ENCODE measurements at places on chromosomes 6 and 20. TPM values are rescaled to one million over a fixed set of nuclear protein-coding genes. Genes with fewer than 3 reads are reported as not detected.

DNA sequence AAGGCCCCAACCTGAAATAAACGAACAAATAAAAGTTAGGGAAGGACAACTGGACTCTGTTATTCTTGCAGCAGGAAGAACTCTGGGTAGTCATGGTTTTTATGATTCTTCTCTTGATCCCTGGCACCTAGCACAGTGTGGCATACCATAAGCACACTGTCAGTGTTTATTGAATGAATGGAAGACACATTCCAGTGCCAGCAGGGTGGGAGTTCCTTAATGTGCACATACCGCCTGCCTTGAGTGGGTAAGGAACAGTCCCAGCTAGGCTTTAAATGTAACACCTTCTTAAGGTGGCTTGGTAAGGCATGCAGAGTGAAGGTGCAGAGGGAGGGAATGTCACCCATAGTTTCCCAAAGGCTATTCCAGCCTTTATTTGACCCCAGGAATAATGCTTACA is 162.9 kb upstream of the CEP162 start:
- no peak for DNase-seq

DNA sequence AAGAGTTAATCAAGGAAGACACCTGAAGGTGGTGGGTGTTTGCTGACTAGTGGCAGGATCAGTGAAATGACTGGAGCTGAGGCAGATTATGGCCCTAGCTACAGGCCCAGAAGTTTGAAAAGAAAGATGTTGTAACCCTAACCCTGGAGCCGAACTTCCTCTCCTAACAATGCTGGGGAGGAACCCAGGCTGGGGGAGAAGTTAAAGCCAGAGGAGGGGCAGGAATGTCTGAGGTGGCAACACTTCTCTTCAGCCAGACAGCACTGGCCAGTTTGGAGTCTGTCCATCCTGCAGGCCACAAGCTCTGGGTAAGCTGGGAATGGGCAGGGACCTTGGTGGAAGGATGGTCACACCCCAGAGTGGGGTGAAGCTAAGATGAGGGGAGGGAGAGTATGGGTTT is at the start of gene LST1:
Gene LST1 (plus strand): TSS at position 270 of the 400 bp plus-strand sequence. CDS start 1,023 bp downstream, outside the sequence.
- no peak for DNase-seq

GRCh38 chr20:24816431-24816830 is 132.6 kb upstream of the CST7 start:
- DNase-seq = no peak

GRCh38 chr20:47629907-47630306 is 128.2 kb downstream of the NCOA3 start:
- no peak for DNase-seq

BTBD3 gene
- polyA plus RNA-seq = 58.2 TPM

- DNase-seq = no peak
These were observed 178.1 kb upstream of the TCF21 start for GRCh38 chr6:133710826-133711225.

GRCh38 chr6:39088331-39088730 is 26.7 kb downstream of the SAYSD1 start:
- DNase-seq = peak; percentile 32

- DNase-seq = no peak
These were observed 15.8 kb upstream of the CYP24A1 start for GRCh38 chr20:54189630-54190029.

- DNase-seq = peak; percentile 67
These were observed 79.7 kb upstream of the MBOAT1 start for GRCh38 chr6:20291764-20292580.

DNA sequence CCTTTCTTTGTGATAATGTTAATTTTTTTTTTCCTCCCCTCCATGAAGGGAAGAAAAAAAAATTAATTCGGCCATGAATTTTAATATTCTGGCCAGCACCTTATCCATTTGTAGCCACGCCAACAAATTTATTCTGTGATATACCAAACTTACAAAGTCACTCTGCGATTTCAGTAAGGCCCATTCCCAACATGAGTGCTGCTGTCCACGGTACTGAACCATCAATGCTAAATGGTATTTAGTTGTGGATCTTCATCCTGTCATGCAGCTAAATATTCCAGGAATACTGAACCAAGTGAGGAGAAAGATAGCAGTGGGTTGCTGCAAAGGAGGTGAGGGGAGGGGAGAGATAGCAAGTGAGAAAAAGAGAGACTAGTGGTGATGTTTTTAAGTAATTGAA is 19.5 kb upstream of the RSPH4A start:
- DNase-seq = peak; percentile 19

DCBLD1 gene
- 10.9 TPM for polyA plus RNA-seq

GRCh38 chr20:37518059-37518458 is 3.0 kb upstream of the NNAT start:
- DNase-seq = no peak

- DNase-seq = no peak
These were observed 224.9 kb upstream of the QKI start for GRCh38 chr6:163189609-163190008.

DNA sequence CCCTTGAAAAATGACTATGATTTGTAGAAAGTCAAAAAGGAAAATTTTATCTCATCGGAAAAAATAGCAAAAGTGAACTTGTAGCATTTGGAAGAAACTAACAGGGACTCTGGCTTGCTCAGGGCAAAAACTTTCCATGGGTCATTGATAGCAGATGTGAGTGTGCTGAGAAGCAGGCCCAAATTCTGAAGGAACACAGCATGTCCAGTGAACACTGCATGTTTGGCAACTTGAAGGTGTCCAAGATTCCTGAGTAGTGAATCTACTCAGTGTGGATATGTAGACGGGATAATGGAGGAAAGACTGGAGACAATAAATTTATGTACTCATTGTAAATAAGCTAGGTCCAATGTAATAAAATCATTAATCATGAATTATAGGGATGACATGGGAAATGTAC is 8.2 kb downstream of the SLC17A2 start:
- DNase-seq = no peak

- no peak for DNase-seq
These were observed 42.3 kb downstream of the IL20RA start for GRCh38 chr6:137002505-137002904.

DNA sequence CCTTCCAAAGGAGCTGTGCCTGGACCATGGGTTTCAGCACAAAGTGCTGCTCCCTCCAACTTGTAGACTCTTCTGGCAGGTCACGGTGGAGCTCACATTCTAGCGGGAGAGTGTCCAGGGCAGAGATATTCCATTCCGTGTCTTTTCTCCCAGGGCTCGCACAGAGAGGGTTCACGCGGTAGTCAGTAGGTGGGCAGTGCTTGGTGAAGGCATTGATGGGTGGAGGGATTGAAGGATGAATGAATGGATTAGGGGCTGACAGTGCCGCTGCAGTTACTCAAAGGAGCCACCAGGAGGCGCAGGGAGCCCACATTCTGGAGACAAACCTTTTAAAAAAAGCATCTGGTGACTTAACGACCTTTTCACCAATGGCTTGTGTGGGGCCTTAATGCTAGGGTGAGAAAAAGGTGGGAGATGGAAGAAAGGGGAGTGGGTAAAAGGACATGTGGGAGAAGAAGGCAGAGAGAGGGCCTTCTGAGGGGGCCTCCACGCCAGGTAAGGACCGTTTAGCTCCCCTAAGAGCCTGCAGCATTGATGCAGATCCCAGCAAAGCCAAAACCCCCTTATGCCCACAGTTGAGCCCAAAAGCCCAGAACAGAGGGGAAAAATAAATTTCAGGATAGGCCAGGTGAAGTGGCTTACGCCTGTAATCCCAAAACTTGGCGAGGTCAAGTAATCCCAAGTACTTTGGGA is 17.5 kb upstream of the FAM110A start:
- no peak for DNase-seq

GRCh38 chr6:5128351-5128750 is 43.2 kb downstream of the PPP1R3G start:
- no peak for DNase-seq

DNA sequence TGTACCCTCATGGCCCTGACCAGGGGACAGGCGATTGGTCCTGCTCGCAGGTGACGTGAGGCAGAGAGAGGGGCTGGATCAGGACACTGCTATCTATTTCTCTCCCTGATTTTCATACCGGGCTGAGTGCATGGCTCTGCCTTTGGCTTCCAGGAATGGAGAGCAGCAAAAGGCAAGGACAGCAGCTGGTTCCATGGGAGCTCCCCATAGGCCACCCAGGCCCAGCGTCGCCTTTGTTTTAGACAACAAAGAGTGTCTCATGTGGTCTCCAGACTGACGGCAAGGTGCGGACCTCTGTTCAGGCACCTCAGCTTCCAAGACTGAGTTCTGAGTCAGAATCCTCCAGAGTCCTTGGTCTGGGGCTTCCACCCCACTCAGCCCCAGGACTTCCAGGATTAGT is 123.1 kb downstream of the VEGFA start:
- DNase-seq = no peak

- no peak for DNase-seq
These were observed 1.7 kb downstream of the DIDO1 start for GRCh38 chr20:62924442-62925075.

GRCh38 chr20:35303382-35303734 is 11.1 kb upstream of the FAM83C start:
- no peak for DNase-seq

DNA sequence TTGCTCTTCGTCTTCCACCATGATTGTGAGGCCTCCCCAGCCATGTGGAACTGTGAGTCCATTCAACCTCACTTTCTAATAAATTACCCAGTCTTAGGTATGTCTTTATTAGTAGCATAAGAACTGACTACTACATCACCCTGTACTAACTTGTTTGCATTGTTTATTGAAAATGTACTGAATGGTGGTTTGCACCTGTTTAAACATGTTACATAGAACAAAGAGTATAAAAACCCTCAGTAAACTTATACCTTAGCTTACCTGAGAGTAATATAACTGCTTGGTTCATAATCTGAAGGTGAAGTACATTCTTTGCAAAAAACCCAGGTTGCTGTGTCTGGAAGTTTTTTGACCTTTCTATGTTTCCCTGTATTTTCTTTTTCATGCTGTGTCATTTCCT is 777.8 kb downstream of the TBC1D32 start:
- DNase-seq = no peak

PGC gene
- 0.48 TPM for polyA plus RNA-seq

- DNase-seq = no peak
These were observed 9.2 kb downstream of the SPTLC3 start for GRCh38 chr20:13017883-13018535.

FGD2 gene
- 4.4 TPM for polyA plus RNA-seq

DNA sequence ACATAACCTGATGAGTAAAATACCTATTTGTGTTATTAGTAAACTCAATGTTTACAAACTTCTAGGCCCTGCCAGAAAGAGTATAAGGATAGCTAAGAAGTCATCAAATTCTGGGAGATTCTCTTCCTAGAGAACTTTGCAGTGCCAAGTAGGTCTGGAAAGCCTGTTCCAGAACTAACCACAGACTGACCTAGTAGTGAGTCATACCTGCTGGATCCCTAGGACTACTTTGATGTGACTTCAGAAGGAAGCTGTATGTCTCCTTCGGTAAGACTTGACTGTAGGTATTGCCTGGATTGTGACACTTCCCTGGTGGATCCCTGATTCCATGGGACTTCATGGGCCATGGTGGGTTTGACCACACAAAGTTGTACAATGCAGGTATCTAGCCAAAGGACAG is 131.7 kb downstream of the DNAH8 start:
- no peak for DNase-seq

DNA sequence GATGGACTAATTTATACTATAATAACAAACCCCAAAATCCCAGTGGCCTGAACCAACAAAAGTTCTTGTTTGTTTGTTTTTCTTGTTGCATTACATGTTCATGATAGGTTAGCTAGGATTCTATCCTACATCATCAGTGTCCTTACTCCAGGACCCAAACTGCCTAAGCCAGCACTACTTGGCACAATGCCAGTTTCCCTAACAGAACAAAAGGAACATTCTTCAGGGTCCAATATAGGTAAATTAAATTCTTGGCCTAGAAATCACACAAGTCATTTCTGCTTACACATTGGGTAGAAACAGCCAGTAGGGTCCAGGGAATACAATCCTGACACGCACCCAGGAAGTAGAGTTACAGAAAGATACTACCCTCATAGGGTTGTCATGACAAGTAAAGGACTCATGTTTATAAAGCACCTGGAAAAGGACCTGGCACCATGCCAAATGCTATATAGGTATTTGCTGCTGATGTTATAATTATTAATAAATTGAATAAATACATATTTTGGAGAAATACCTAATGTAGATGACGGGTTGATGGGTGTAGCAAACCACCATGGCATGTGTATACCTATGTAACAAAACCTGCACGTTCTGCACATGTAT is 38.8 kb downstream of the RCAN2 start:
- no peak for DNase-seq

DNA sequence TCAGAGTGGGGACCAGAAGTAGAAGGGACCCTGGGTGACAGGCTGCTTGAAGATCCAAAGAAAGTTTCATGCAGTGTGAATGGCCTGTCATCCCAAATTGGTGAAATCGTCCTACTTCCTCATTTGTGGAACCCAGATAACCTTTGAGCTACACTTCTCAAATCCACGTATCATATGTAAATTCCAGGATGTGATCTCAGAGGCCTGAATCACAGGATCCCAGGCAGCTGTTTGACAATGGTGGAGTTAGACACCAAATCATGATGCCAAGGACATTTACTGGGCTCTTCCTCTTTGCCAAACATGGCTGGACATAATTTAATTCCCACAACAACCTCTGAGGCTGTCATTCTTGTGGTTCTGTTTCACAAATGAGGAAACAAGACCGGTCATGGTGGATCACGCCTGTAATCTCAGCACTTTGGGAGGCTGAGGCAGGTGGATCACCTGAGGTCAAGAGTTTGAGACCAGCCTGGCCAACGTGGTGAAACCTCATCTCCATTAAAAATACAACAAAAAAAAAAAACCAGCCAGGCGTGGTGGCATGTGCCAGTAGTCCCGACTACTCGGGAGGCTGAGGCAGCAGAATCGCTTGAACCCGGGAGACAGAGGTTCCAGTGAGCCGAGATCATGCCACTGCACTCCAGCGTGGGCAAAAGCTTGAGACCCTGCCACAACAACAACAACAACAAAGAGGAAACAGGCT is 39.9 kb upstream of the TTPAL start:
- DNase-seq = no peak

DNA sequence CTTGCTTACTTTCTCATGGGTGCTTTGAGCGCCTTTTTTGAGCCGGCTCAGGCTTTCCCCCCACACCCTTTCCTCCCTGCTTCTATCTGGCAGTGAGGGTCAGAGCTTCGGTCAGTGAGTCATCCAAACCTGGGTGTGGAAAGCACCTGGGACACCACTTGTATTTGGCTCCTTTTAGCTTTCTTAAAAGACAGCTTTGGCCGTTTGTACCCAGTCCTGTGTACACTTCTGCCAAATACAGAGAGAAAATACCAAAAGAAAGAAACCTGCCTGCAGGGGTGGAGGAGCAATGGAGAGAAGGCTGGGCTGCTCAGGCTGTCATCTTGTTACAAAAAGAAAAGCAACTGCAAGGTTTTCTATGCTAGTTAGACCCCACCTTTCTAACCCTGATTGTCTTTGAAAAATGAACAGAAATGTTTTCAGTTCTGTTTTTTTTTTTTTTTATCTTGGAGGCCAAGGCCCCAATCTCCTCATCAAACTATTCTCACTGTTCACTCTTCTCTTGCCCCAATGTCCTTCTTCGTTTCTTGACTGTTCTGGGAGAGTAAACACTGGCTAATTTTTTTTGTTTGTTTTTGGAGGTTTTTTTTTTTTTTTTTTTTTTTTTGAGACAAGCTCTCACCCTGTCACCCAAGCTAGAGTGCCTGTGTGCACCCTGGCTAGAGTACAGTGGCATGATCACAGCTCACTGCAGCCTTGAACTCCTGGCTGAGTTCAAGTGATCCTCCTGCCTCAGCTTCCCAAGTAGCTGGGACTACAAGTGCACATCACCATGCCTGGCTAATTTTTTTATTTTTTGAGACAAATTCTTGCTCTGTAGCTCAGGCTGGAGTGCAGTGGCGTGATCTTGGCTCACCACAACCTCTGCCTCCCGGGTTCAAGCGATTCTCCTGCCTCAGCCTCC is 76.4 kb downstream of the SSR1 start:
- DNase-seq = no peak

- DNase-seq = no peak
These were observed 5.1 kb upstream of the DBNDD2 start for GRCh38 chr20:45402946-45403345.
